ENCODE measurements at places on chromosomes 6 and 20. TPM values are rescaled to one million over a fixed set of nuclear protein-coding genes. Genes with fewer than 3 reads are reported as not detected.

Gene CLIC5
- total RNA-seq, result not detected

Gene BMP5
- not detected for total RNA-seq

Gene CTAGE9
- total RNA-seq, result not detected

Gene SNAI1
- total RNA-seq, result not detected

Gene C20orf202
- total RNA-seq, result not detected

Gene NR2E1
- not detected for total RNA-seq

Gene VSX1
- not detected for total RNA-seq

Gene FAM217A
- not detected for total RNA-seq

Gene MMP24
- total RNA-seq, result 0.60 TPM

Gene SPTLC3
- total RNA-seq, result not detected
